ENCODE measurements at places on chromosomes 1 and 21.
A peak's percentile ranks its signal among the peaks of the same experiment; 100 is the strongest.

GRCh38 chr1:210705086-210705485 lies 376.4 kb downstream of the HHAT start:
- no peak for DNase-seq

DNA sequence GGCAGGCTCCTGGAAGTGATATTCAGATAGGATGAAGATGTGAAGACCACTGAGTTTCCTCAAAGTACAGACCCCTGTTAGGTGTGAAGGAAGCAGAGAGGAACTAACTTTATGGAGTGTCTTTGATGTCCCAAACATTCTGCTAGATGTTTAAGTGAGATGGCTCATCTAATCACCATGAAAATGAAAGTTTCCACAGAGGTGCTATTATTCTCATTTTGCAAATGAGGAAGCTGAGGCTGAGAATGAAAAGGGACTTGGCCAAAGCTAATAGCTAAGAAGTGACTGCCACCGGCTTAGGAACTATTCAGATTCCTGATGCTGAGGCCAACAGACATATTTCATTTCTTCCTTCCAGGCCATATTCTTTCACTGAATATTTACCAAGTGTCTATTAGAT lies 45.9 kb upstream of the WLS start:
- DNase-seq, result no peak

DNA sequence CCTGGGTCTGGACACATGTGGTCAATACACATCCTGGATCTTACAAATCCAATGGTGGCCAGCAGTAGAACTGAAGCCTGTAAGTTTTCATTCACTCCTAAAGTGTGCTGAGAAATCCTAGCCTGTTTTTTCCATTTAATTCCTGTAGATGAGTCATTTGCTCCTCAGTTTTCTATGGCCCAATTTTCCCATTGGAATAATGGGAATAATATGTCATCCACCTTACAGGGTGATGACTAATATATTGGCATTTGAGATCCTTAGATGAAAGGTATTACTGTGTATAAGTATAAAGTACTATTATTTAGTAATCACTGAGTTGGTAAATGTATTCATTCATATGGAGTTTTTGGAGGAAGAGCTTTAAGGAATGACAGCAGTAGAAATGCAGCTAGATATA lies 89.7 kb upstream of the ADAR start:
- no peak for DNase-seq

- no peak for DNase-seq
These were observed 7.5 kb downstream of the TAF1A start for GRCh38 chr1:222582099-222582774.

DNA sequence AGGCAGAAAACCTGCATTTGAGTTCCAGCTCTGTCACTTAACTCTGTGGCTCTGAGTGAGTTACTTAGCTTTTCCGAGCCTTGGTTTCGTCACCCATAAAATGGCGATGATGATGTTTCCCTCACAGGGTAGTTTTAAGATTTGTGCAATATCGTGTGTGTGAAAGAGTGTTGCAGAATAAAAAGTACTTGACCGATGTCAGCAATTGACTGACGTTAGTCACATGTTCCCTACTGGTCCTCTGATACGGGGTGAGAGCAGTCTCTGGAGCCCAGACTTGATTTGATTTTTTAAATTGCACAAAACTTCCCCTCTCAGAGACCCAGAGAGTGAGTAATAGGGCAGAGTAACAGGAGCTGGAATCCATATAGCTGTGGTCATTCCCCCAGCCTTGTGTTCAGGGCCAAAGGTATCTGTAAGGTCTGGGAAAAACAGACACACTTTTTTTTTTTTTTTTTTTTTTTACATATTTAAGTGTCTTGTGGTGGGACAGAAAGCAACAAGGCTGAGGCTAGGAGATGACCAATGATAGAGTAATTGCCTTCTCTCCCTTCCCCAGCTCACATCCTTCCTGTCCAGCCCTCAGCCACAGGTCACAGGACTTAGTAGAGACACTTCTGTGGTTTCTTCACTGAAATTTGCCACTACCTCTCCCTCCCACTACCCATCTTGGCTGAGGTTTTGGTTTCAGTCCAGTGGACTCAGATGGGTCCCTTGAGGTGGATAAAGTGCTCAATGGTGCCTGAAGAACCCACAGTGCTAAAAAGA lies 2.0 kb downstream of the FCER1G start:
- no peak for DNase-seq

GRCh38 chr1:107480548-107481415 lies 339.9 kb downstream of the NTNG1 start:
- peak; percentile 33 for DNase-seq

DNA sequence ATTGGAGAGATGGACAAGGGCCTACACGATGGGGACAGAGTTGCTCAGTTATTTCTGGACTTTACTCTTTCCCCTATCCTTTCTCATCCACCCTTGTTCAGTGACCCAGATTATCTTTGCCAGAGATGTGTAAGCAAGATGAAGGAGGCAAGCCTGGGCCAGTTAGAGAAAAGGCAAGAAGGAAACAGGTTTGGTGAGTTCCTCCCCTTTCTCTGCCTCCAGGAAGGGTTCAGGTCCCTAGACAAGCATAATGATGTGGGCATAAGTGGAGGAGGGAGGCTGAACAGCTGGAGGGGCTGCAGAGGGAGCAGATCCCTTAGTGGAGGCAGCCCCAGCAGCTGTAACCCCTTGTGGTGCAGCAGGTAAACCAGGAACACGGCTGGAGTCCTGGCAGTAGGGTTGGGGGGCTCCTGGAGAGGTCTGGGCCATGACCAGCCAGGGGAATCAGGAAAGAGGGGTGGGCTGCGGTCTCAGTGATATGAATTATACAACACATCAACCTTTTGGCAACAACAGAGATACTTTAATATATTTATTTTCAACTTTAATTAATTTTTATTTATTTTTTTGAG lies 9.2 kb upstream of the CDC42 start:
- no peak for DNase-seq

GRCh38 chr1:9861360-9861759 lies 37.6 kb upstream of the CLSTN1 start:
- no peak for DNase-seq

DNA sequence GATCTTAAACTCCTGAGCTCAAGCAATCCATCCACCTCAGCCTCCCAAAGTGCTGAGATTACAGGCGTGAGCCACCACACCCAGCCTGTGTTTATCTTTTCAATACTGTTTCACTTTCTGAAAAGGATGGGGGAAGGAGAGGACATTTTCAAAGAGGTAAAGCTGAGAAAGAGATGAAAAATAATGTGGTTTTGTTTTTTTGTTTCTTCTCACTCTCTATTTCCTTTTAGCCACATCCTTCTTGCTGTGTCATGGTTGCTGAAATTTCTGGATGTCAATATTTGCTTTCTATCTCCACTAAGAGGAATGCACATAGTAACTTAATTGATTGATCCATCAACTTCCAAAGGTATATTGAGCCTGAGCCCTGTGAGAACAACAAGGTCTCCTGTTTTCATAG lies 6.4 kb upstream of the C1orf21 start:
- DNase-seq, result no peak

- no peak for DNase-seq
These were observed 158.1 kb upstream of the C1orf174 start for GRCh38 chr1:4058122-4058521.

DNA sequence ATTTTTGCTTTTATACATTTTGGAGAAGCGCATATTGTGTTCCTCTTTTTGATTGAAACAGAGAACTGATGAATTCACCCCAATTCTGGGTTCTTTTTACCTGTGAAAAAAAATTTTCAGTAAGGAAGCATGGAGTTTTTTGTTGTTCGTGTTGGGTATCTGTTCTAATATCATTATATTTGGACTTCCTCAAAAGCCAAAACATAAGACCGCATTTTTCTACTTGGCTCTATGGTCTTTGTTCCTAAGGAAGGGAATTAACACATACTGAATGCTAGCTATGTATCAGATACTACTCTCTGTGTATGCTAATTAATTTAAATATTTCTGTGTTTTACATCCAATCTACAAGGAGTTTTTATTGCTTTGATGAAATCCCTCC lies 12.9 kb downstream of the EPB41 start:
- DNase-seq, result no peak

DNA sequence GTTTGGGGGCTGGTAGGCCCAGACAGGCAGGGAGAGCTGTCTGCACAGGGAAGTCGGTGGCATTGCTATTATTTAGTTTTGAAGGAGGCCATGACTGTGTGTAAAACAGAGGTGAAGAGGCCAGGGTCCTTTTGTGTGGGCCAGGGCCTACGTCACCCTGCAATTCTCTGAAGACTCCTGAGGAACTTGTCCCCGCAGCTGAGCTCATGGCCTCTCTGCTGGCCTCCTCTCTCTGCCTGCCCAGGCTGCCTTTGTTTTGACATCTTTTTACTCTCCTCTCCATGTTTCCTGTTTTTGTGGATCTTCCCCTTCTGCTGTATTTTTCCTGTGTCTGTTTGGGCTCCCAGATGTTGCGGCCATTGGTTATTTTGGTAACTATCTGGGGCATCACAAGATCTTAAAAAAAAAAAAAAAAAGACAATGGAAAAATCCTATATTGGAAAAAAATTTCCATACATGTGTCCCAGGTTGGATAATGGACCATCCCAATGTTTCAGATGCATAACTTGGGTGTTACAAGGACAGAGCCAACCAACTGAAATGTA lies 280.7 kb downstream of the RPS6KC1 start:
- DNase-seq, result no peak

GRCh38 chr1:45848097-45848496 lies 44.7 kb downstream of the MAST2 start:
- DNase-seq, result no peak

DNA sequence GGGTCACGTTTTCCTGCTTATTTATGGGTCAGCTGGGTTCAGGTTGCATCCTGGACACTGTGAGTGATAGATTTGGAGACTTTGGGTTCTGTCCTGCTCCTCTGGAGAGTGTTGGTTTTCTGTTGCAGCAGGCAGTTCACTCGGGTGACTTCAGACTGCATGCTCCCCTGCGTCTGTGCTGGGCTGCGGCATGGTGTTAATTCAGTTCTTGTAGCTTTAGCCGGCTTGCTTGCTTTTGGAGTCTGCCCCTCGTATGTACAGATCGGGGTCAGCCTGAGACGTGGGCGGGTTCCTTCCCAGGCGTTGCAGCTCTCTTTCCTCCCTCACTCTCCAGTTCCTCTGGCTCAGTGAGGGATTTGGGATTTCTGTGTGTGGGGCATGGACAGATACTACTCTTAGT lies 38.0 kb downstream of the PCNT start:
- no peak for DNase-seq
